Stimulated activated CD8-positive, alpha-beta memory T cell treated with anti-CD3 and anti-CD28 coated beads, Interleukin-2, amount 100 ng/mL, for 48 hours (primary cell): ENCODE measurements at places on chromosomes 6 and 20.

DNA sequence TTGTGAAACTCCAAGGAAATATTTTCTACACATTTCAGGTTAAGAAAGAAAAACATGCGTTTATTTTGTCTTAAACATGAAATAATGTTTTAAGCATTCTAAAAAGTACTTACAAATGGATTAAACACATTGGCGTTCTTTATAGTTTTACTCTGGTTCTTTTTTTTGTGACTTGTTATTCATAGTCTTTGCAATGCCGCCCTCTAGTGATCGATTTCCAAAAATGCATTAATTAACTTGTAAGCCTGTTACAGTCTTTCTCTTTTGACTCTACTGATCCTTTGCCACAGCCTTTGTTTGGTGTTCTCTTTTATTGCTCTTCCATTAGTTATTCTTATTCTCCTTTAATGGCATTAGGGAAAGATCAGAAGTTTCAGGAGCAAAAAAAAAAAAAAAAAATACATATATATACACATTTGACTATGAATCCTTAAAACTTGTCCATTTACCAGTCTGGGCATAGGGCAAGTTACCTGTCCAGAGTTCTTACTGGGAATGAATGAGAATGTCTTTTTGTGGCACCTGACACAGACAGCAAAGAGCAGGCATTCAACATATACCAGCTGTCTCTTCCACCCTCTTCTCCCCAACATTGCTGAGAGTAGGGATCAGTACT is 59.9 kb downstream of the MACROD2 start:
- DNase-seq = no peak

DNA sequence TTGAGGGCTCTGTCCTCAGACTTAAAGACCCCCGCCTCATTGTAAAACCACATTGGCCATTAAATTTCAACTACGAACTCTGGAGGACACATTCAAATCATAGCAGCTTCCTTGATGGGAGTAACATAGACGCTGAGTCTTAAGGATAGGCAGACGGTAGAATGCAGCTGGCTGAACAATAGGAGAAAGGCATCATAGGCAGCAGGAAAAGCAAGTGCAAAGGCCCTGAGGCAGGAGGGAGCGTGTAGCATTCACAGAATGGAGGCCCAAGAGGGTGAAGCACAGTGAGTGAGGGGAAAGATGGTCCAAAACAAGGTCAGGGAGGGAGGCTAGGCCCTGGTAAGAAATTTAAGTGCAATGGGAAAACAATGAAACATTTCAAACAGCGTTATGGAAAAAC is 8.6 kb upstream of the PFDN4 start:
- DNase-seq = no peak

DNA sequence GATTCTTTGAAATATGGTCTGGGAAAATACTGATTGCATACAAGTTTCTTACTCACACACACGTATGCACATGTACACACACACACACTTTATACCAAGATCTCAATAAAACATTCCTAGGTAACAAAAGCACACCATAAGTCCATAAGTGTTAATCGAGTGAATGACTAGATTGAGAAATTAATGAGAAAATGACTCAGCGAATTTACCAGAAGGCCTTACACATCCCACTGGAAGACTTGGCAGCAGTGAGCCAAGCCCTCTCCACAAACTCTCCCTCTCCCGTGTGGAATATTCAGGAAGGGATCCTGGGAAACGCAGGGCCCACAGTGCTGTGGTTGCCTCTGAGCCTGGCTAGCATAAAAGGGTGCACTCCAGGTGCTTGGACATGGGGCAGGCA is 227.2 kb downstream of the LY86 start:
- no peak for DNase-seq

- no peak for DNase-seq
Observed at GRCh38 chr20:24995741-24996448, 3.3 kb upstream of the APMAP start.

DNA sequence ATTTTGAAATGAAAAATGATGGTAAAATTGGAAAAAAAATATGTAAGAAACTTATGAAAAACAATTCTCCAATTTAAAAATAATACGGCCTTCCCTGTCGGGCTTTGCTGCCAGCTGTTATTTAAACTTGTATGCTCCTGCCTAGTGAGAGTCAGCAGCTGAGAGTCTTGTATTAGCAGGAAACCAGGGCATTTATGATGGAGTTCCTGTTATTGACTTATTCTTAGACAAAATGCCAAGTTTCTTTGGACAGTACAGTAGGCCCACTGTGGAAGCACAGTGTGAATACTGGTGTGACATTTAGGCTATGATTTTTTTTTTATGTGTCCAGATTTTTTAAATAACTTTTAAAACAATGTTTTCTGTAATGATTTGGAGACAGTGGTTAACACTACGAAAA is 42.1 kb downstream of the GMDS start:
- DNase-seq = no peak

GRCh38 chr6:108167449-108168089 is 1.7 kb downstream of the NR2E1 start:
- DNase-seq = no peak

DNA sequence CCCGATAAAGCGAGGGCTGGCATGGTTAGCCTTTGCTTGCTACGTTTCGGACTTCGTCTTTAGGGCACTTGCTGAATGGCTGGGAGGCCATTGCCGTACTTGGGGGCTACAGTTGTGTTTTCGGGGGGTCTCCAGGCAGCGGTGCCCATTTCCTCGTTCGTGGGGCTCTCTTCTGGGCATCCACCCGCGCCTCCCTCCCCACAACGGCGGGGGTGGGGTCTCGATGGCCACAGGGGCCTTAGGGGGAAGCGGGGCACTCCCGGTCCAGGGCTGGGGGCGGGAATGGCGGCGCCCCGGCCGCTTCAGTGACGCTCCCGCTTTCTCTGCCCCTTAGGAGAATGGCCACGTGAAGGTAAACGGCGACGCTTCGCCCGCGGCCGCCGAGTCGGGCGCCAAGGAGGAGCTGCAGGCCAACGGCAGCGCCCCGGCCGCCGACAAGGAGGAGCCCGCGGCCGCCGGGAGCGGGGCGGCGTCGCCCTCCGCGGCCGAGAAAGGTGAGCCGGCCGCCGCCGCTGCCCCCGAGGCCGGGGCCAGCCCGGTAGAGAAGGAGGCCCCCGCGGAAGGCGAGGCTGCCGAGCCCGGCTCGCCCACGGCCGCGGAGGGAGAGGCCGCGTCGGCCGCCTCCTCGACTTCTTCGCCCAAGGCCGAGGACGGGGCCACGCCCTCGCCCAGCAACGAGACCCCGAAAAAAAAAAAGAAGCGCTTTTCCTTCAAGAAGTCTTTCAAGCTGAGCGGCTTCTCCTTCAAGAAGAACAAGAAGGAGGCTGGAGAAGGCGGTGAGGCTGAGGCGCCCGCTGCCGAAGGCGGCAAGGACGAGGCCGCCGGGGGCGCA is 2.4 kb downstream of the MARCKS start:
- DNase-seq = no peak

GRCh38 chr20:330233-331149 is 5.1 kb downstream of the SOX12 start:
- no peak for DNase-seq

DNA sequence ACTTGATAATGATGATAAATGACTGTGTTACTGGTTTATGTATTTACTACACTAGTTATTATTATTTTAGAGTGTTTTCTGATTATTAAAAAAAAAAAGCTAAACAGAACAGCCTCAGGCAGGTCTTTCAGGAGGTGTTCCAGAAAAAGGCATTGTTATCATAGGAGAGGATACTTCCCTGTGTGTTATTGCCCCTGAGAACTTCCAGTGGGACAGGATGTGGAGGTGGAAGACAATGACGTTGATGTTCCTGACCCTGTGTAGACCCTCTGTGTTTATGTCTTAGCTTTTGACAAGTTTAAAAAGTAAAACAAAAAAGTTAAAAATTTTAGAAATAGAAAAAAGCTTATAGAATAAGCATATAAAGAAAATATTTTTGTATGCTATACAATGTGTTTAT is 49.1 kb downstream of the NCOA7 start:
- no peak for DNase-seq

- DNase-seq = no peak
Observed at GRCh38 chr6:99933129-99933528, 60.9 kb downstream of the MCHR2 start.

DNA sequence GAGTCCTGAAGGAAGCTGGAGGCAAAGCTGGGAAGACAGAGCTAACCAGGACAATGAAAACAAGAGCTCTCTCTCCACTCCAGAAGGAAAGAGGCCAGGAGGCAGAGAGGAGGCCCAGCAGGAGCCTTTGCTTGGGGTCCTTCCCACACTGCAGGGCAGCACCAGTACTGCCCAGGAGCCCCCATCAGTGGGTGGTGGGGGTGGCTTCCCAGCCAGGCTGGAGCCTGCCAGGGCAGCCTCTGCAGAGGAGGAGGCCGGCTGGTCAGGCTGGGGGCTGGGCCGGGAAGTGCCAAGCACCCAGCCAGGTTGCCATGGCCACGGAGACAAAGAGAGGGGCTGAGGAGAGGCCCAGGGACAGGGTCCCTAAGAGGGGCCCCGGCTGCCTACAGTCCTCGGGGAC is 33.4 kb downstream of the PREX1 start:
- no peak for DNase-seq

DNA sequence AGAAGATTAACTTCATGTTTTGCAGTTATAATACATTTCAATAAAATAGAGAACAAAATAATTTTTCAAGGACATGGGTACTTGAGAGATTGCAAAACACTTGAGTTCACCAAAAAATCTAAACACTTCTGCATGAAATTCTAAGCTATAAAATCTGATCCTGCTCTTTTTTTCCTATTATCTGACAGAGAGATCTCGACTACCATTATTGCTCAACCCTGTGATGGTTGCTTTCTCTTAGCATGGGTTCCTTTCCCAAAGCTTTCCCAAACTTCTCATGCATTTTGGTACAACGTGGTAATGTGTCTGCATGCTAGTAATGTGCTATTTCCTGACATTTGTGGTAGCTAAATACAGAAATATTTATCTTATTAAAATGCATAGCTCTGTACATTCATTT is 1243.1 kb upstream of the ADGRB3 start:
- no peak for DNase-seq

- DNase-seq = no peak
Observed at GRCh38 chr6:44050872-44051505, 76.3 kb downstream of the MRPL14 start.

GRCh38 chr6:156781861-156782631 is 4.9 kb downstream of the ARID1B start:
- DNase-seq = no peak

- no peak for DNase-seq
Observed at GRCh38 chr20:52798124-52798523, 174.0 kb upstream of the TSHZ2 start.

GRCh38 chr20:755941-756340 is 12.4 kb downstream of the SLC52A3 start:
- DNase-seq = no peak

- DNase-seq = no peak
Observed at GRCh38 chr6:137736911-137737310, 130.1 kb upstream of the TNFAIP3 start.

DNA sequence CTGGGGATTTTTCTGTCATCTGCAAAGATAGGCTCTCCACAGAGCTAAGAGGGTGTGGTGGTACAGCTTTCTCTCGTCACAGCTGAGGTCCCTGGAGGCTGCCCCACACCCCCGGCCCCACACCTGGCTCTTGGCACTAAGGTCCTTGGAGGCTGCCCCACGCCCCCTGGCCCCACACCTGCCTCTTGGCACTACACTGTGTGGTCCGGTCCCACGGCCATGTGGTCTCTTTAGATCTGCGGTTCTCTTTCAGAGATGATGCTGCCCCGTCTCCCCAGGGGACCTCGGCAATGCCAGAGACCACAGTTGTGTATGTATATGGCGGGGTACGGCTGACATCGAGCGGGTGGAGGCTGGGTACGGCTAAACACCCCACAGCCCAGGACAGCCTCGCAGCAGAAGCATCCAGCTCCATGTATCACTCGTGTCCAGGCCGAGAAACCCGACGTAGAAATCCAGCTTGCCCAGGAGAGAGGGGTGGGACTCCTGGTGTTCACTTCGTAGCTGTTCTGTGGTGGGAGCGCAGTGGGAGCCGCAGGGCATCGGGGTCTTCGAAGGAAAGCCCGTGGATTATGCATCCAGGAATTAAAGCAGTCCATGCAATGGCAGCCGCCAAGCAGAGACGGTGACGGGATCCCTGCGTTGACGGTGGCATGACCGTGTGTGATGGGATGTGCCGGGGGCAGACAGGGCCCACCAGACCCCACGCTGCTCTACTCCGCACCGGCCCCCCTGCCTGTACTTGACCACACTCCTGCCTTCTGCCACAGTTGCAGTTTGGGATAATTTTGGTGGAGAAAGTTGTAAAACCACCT is 292.1 kb downstream of the CDH4 start:
- no peak for DNase-seq

GRCh38 chr6:100504786-100505737 is 40.3 kb upstream of the SIM1 start:
- DNase-seq = no peak

DNA sequence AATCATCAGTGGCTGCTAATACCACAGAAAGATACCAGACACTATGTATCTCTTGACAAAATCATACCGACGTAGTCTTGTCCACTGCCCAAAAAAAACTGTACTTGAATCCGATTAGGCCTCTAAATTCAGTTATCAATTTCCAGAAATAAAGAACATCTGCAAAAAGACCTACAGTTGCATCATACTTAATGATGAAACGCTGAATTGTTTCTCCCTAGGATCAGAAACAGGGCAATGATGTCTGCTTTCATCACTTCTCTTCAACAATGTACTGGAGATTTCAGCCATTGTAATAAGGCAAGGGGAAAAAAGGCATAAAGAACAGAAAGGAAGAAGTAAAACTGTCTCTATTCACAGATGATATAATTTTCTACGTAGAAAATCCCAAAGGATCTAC is 152.0 kb downstream of the TASP1 start:
- no peak for DNase-seq

DNA sequence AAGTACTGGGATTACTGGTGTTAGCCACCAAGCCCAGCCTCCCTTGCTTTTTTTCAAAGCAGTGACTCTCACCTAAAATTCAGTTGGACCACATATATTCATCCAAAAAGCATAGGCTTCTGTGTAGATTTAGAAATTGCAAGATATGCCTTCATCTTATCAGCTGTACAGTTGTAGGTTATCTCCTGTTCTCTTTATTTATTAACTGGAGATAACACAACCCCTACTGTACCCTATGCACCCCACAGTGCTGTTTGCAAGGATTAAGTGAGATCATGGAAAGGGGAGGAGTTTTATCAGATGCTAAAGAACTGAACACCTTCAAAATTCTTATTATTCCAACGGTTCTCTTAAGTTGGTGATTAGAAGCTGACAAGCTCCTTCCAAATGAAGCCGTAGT is 164.4 kb upstream of the JARID2 start:
- DNase-seq = no peak

DNA sequence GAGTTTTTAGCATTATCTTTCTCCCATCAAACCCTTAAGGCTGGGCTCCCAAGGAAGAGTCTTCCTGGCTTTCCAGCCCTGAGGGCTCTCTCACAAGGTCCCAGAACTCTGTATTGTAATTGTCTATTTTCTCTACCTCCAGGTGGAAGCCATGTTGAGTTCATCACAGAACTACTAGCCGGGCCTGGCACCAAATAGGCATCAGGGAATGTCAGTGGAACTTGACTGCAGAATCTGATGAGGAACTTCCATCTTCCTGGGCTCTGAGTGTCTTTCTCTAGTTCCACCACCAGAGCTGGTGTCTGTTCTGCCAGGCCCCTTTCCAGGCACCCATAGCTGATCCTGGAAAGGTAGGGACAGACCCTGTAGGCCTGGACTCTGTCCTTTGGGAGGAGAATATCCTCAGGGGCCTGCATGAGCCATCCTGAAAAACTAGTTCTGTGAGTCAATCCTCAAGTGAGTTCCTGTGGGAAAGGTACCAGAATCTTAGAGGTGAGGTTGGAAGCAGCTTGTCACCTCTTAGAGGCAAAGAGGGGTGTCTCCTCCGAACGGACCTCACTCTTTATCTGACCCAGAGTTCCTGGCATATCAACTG is 11.1 kb upstream of the TOP1 start:
- no peak for DNase-seq
